Stimulated activated CD4-positive, alpha-beta T cell treated with anti-CD3 and anti-CD28 coated beads, Interleukin-1b, Interleukin-23, amount 100 ng/mL, for 1 hour (primary cell): ENCODE measurements at places on chromosomes 6 and 20.

DNA sequence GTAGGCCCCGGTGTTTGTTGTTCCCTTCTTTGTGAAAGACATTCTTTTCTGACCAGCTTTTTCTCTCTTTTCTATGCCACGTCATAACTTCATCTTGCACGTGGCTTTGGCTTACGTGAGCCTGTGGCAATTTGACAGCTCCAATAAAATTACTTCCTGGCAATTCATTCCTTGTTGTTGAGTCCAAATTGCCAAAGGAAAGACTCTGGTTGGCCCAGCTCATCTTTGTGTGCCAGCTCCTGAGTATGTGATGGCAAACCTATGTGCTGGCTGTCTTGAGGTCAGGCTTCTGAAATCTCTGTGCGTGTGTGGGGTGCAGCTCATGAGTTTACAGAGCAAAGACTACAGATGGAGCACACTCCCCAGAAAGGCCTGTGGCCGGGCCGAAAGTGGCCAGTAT, 272.5 kb upstream of the SGK1 start:
- no peak for DNase-seq

- DNase-seq: peak; percentile 37
Observed at GRCh38 chr6:143060806-143061596, at the start of gene AIG1. TSS of gene AIG1 (plus strand) at chr6:143060889. CDS start at chr6:143060926, 37 bp downstream.

GRCh38 chr6:23533311-23533710, 592.7 kb upstream of the NRSN1 start:
- no peak for DNase-seq

DNA sequence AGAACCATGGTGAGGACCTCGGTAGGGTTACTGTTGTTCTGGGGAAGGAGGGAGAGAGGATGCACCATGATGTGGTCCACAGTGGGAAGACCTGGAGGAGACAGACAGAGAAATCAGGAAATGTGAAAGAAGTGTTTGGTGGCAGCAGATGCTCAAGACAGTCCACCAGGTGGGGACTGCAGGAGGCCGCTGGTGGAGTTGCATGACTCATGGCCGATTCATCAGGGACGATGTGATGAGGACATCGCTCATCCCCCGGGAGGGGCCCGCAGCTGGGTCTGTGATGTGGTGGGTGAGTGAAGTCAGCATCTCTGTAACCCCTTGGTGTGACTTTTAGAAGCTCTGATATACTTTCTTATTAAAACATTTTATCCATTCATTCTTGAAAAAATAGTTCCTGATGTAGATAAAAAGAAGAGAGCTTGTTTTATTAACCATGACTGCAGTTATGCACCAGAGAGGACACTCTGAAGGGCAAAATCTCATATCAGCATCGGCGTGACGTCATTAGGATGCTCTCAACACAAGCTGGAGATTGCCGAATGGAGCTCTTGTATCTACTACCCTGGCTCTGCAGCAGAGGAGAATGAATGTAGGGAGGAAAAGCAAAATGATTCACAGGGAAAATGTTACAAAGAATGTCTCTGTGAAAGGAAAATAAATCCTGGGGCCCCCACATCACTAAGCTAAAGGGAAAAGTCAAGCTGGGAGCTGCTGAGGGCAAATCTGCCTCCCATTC, 71.2 kb downstream of the RAMACL start:
- DNase-seq: no peak

GRCh38 chr20:21180248-21180647, 54.4 kb downstream of the KIZ start:
- DNase-seq: no peak

DNA sequence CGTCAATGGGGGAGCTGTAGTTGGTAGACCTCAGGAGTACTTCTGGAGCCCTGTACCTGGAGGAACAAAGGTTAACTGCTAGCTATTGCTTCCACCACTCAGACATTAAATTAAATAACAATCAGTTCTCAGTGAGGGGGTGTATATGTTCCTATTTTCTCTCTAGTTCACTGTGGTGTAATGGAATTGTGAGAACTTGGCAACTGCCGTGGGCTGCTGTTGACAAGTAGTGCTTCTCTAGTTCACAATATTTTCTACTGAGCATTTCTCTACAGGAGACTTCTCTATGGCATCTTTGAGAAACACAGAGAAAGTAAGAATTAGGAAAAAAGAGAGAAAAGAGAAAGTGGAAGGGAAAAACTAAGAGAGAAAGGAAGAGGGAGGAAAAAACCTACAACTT, 23.4 kb upstream of the GSTA4 start:
- DNase-seq: no peak

GRCh38 chr6:7035837-7036249, 71.9 kb upstream of the RREB1 start:
- DNase-seq: no peak

- DNase-seq: no peak
Observed at GRCh38 chr6:20348041-20348440, 53.6 kb upstream of the E2F3 start.

- no peak for DNase-seq
Observed at GRCh38 chr20:13265941-13266340, 44.9 kb downstream of the ISM1 start.

DNA sequence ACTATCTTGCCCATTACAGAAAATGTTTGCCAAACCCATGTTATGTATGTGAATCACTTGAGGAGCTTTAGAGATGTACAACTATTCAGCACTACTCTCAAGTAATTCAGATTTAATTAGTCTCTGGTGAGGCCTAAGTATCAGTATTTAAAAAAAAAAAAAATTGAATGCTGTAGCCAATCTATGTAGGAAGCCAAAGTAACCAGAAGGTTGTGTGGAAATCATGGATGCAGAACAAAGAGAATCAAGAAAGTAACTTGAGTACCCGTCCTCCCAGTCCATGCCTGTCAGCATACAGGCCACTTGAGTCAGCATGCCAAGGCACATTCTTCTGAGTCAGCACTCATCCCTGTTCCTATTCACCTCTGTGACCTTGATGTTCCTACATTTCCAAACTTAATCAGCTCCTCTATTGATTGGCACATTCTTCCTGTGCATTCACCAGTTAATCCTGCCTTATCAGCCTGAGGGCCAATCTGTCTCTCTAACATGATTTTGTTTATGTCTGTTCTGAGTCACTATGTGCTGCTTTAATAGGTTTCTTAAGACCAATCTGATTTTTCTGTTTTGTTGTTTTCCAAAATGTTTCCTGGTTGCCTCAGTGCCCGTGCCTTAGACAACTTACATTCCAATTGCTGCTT, 165.6 kb downstream of the KCNQ5 start:
- no peak for DNase-seq

- no peak for DNase-seq
Observed at GRCh38 chr6:167589615-167589940, 237.1 kb upstream of the AFDN start.

DNA sequence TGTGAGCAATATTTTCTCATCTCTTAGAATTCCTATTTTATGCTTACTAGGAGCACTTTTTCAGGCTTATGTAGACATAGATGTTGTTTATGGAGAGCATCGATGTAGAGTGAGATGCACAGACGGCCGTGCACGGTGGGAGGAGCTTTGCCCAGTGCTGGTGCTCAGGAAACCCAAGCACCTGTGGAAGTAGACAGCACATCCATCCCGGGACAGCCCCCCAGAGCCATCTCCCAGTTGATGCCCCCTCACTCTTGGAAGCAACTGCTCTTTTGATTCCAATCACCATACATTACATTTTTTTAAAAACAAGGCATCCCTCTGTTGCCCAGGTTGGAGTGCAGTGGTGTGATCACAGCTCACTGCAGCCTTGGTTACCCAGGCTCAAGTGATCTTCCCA, 143.7 kb downstream of the SMOC2 start:
- no peak for DNase-seq

- no peak for DNase-seq
Observed at GRCh38 chr20:12287575-12287974, 369.9 kb downstream of the BTBD3 start.

- no peak for DNase-seq
Observed at GRCh38 chr6:16742116-16742515, 19.1 kb downstream of the ATXN1 start.

DNA sequence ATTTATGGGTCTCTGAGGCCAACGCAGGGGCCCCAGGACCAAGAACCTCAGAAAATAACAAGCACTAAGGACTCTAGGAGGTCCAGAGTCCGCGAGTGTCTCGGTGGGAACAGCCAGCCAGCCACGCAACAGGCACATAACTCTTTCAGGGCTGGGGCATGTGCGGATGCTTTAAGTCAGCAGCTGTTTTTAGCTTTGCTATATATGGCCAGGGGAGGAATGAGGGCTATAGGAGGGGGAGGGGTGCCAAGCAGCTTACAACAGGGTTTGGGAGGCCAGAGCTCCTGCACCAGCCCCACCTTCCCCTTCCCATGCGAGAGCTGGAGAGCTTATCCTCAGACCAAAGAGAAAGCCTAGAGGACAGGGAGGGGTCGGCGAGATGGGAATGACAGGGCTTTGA, 6.2 kb downstream of the JPH2 start:
- DNase-seq: no peak

GRCh38 chr20:56359212-56360132, 698 bp downstream of the FAM210B start:
- no peak for DNase-seq

- no peak for DNase-seq
Observed at GRCh38 chr6:148416330-148416965, 73.8 kb downstream of the SASH1 start.

DNA sequence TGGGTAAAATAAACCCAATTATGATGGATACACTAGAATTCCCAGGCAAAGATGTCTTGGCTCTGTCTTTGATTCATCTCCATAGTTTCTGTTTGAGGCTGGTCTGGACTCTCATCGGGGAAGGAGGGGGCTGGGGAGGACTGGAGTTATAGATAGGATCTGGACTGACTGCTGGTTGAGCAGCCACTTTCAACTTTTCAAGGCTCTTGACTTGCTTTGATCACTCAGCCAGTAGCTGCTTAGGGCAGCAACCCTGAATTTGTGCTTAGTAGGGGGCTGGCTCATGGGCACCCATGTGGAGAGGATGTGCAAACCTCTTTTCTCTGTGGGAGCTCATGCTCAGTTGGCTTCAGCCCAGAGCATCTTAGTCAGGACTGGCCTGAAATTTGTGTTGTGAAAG, 114.0 kb upstream of the NEDD9 start:
- no peak for DNase-seq

DNA sequence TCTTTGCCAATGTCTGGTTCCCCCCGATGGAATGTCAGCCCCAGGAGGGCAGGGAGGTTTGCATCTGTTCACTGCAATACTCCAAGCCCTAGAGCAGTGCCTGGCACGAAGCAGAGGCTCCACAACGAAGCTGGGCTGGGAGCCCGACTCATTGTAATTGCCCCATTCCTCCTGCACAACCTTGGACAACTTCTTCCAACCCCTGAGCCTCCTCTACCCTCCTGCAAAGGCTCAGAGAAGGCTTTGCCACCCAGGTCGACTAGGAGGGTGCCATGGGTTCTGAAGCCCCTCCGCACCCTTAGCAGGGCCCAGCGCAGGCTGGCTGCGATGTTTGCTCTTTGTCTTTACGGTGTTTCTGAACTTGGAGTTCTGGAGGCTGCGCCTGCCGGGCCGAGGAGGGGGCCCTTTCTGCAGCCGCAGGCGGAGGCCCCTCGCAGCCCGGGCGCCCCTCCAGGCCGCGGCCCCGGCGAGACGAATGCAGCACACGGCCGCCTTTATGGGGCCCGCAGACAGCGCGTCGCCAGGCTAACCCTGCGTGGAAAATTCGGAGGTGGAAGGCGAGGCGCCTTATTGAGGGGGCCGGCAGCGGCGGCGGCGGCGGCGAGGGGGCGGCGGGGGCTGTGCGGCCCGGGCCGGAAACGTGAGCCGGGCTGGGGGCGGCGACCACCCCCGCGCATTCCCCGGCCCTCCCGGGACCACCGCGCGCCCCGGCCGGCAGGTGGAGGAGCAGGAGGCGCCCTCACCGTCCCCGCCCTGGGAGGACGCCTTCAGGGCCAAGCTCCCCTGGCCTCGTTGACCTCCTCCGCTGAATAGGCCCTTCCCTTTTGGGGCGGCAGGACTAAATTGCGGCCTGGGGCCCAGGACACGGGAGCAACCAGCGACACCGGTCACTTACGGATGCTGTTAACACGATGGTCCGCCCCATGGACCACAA, 27.0 kb downstream of the SNAI1 start:
- DNase-seq: no peak

GRCh38 chr20:51496964-51497363, 45.6 kb downstream of the NFATC2 start:
- DNase-seq: no peak

DNA sequence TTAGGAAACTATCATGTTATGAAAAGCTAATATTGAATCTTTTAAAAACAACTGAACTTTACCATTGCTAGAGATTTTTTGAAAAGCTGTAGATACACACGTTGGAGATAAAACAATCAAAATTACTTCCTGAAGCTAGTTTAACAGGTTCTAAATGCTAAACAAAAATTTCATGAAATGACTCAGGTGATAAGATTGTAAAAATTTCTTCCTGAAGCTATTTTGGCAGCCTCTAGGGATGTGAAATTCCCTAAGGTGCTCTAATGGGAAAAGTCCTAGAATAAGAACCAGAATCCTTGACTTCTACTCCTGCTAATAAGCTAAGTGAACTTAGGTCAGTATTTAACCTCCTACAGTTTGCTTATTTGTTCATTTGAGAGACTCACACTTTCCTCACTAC, 8.5 kb downstream of the GCM2 start:
- DNase-seq: no peak
